ENCODE measurements at places on chromosomes 5 and 9.

DNA sequence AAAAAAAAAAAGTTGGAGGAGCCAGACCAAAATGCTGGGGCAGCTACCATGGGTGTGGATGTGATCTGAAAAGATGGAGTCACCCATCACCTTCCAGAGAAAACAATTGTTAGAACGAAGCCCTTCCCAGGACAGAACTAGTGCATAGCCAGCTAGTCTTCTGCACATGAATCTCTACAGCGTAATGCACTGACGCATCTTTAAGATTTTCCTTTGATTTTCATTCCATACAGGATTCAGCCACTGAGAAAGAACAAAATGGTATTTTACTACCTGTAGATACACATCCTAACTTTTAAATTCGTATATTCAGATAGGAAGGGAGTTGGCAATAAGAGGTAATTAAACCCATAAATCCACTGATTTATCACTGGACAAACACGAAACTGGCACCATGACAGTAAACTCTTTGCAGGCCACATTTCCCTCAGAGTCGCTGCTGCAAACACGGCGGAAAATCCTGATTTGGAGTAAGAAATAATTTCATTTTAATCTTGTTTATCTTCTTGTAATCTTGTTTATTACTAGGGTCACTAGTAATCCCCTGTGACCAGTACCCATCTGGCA, 206.6 kb downstream of the SPOCK1 start:
- no peak for DNase-seq

- no peak for DNase-seq
These were observed 22.5 kb upstream of the RANBP3L start for GRCh38 chr5:36323926-36324781.

DNA sequence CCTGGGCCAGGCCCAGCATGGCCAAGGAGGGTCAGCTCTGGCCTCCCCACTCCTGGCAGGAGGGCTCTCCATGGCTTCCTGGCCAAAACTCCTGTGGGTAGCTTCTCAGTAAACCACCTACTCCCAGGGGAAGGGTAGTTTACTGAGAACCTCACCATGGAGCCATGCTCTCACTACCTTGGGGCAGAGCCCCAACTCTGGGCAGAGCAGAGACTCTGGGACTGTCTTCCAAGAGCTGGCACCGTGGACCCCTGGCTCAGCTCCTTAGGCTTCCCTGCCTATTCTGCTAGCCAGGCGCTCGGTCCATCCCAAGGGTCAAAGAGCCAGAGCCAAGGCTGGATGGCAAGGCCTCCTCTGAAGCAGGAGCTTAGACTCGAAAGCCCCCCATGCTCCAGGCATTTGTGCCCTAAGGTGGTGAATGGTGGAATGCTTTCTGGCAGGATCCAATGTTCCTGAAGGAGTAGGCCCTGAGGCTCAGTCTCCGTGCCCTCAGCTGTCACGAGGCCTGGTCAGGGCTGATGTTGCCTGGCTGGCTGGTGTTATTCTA, 19.6 kb downstream of the TCF7 start:
- DNase-seq = no peak

GRCh38 chr5:124935065-124935464, 188.6 kb upstream of the ZNF608 start:
- DNase-seq = no peak

DNA sequence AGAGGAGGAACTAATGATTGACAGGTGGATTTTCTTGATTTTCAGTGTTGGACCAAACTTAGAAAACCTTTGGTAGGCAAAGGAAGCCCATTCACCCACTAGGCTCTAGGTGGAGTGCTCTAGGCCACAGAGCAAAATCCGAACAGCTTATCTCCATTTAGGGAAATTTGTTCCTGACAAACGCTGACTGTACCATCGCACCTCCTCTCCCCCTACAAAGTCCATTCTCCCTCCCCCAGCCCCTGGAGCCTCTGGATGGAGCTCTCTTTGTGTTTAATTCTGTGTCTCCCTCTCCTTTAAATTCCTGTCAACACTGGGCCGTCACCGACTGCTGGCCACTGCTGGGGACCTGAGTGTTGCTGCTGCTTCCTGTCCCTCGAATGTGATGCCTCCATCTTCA, 350.1 kb upstream of the IRX2 start:
- no peak for DNase-seq

GRCh38 chr5:104914536-104915070, 1352.0 kb upstream of the NUDT12 start:
- DNase-seq = no peak

DNA sequence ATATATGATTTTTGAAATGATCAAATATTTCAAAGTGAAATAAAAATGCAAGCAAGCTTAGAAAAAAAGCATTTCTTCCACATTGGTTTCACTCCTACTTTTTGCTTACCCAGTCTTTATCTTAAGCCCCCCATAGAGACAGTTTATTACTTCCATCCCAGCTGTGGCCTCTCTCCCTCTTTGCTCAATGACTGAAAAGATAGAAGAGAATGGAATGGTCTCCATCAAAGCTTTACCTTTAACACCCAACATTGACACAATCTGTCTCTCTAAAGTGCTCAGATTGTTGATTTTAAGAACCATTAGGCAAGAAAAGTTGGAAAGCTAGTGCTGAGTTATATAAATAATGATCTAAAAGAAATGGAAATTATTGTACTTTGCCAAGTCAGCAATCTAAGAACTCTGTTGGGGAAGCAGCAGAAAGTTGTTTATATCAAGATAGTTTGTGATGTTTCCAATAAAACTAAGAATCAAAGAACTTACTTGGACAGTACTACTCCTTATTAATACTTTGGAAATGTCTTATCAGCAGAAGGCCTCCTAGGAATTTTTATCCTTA, 277.5 kb upstream of the NREP start:
- no peak for DNase-seq

DNA sequence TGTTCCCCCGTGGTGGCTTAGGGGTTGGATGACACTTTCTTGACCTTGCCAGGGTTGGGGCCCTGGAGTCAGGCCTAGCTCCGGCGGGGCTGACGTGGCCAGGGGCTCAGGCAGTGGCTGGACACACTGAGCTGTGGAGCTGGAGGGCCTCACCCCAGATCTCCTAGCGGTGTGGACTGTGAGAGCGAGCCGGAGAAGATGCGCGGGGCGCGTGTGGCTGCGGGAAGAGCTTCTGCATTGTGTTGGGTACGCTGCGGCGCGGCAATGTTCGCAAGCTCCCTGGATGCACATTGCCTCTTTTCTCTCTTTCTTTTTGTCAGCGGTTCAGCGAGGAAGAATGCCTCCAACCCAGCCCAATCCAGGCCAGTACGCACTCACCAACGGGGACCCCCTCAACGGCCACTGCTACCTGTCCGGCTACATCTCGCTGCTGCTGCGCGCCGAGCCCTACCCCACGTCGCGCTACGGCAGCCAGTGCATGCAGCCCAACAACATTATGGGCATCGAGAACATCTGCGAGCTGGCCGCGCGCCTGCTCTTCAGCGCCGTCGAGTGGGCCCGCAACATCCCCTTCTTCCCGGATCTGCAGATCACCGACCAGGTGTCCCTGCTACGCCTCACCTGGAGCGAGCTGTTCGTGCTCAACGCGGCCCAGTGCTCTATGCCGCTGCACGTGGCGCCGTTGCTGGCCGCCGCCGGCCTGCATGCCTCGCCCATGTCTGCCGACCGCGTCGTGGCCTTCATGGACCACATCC, 4.8 kb downstream of the NR2F1 start:
- DNase-seq = peak; percentile 68

- DNase-seq = peak; percentile 27
These were observed 10.0 kb upstream of the PLIN2 start for GRCh38 chr9:19137282-19137681.

DNA sequence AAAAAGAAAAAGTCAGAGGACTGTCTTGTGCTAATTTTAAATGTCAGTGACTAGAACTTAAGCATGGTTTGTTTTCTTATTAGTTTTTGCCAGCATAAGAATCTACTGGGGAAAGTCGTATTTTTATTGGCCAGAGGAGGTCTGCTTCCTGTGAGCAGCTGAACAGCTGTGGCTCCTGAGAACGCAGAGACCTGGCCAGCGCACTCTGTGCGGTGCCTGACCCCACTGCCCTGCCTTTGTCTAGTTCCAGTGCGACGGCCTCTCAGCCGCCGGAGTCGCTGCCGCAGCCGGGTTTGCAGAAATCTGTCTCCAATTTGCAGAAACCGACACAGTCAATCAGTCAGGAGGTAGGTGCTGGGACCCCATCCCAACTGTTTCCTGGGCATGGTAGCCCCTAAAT, 42.5 kb downstream of the PRRC2B start:
- no peak for DNase-seq

- DNase-seq = no peak
These were observed 56.5 kb upstream of the CDKN2B start for GRCh38 chr9:22065431-22066200.

DNA sequence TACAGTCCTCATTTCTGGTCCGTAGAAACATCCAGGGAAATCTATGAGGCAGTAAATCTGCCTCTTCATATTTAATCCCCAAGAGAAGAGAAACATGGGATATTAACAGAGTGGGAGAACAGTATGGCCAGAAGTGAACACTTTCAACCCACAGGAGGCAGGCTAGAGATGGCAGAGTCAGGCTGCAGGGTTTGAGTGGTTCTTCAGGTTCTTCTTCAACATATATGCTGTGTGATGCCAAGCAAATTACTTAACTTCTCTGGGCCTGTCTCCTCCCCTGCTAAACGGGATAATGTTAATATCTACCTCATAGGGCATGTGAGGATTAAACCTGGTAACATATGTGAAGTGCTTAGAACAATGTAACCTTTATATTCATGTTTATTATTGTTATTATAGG, 321.8 kb downstream of the PSAT1 start:
- no peak for DNase-seq

- no peak for DNase-seq
These were observed 80.6 kb upstream of the IRX4 start for GRCh38 chr5:1963358-1963757.

DNA sequence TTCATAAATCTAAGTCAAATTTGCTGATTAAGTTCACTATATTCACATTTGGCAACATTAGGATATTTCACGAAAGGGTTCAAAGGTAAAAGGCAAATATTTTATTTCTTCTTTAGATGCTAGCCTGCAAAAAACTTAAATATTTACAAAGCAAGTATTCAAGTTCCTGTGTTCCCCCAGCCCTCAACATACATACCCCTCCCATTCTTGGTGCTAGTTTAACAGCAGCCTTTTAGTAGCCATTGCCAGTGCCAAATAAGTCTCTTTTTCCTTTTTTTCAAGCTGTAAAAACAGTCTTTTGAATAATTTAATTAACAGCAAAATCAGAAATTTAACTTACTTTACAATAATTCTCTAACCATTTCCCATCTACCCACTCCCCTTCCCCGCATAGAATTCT, 288.5 kb upstream of the TMEM161B start:
- DNase-seq = no peak

DNA sequence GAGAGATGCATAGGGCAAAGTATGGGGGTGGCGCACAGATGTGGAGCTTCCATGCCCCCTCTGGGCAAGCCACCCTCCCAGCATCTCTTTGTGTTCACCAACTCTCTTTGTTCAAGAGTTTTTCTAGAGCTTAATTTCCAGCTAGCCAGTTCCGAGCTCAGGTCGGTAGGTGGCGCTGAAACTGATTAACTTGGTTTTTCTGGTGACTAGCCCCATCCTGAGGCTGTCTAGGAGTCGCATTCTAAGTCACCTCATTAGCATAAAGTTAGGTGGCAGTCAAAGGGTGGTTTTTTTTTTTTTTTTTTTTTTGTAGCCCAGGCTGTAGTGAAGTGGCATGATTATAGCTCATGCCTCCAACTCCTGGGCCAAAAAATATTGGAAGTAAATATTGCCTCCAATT, 476.4 kb downstream of the KDM4C start:
- DNase-seq = no peak

DNA sequence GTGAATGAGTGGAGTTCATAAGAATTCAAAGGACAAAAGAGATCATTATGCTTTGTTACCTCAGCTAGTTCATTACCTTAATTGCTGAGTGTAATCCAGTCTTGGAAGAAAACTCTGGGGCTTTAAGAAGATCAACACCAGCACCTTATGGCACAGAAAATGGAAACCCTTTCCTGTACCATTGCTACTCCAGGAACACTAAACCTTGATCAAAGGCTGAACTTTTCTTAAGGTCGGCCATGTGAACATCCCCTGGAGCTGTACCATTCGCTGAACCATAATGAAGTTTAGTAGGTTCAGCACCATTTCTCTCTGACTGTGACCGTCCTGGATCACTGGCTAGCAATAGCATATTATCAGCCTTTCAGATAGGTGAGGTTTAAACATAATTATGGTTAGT, 97.4 kb downstream of the PBX3 start:
- no peak for DNase-seq

DNA sequence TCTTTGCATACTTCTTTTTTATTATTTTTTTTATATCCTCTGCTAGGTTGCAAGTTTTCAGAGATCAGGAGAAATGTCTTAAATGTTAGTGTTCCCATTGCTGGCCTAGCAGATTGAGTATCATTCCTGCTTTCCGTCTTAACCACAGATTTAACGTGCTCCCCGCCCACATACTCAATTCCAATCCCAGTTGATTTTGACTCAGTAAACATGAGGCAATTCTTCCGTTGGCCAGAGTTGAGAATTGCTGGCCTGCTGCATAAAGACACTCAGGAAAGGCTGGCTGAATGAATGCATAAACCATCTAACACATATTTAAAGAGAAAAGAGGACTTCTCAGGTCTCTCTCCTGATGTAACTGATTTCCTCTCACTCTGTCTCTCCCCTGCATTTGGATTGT, 46.8 kb upstream of the PLPP6 start:
- peak; percentile 67 for DNase-seq

DNA sequence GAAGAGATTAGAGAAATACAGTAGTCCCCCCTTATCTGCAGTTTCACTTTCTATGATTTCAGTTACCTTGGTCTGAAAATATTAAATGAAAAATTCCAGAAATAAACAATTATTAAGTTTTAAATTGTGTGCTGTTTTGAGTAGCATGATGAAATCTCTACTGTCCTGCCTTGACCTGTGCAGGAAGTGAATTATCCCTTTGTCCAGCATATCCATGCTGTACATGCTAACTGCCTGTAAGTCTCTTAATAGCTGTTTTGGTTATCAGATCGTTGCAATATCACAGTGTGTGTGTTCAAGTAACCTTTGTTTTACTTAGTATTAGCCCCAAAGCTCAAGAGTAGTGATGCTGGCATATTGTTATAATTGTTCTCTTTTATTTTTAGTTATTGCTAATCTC, 11.2 kb upstream of the JAK2 start:
- DNase-seq = no peak

DNA sequence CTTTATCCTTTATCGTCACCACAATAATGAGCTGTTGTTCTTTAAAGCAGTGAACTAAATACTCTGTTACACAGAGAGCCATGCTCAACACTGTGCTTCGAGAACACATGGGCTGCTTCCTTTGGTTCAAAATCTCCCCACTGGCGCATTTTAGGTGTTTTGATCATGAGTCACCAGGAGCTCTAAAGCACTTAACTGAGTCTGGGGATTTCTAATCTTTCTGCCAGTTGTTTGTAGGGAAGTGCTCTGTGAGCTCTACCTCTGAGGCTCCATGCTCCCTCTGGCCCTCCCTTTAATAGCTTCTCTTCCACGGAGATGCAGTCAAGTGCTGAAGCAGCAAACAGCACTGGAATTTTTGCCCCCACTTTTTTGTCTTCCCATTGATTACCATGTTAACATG, 17.0 kb downstream of the ERAP2 start:
- peak; percentile 90 for DNase-seq

DNA sequence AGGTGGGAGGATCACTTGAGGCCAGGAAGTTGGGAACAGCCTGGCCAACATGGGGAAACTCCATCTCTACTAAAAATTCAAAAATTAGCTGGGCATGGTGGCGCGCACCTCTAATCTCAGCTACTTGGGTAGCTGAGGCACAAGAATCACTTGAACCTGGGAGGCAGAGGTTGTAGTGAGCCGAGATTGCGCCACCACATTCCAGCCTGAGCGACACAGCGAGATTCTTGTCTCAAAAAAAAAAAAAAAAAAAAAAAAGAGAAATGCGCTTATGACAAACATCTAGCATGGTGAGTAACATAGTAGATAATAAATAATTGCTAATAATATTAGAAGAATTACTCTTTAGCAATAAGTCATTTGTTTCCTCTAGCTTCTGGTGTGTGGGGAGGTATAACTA, 25.9 kb downstream of the RUSC2 start:
- no peak for DNase-seq

Data from astrocyte of the hippocampus (primary cell).